HL-60 (cell line): ENCODE measurements at places on chromosomes 3 and 15.

DNA sequence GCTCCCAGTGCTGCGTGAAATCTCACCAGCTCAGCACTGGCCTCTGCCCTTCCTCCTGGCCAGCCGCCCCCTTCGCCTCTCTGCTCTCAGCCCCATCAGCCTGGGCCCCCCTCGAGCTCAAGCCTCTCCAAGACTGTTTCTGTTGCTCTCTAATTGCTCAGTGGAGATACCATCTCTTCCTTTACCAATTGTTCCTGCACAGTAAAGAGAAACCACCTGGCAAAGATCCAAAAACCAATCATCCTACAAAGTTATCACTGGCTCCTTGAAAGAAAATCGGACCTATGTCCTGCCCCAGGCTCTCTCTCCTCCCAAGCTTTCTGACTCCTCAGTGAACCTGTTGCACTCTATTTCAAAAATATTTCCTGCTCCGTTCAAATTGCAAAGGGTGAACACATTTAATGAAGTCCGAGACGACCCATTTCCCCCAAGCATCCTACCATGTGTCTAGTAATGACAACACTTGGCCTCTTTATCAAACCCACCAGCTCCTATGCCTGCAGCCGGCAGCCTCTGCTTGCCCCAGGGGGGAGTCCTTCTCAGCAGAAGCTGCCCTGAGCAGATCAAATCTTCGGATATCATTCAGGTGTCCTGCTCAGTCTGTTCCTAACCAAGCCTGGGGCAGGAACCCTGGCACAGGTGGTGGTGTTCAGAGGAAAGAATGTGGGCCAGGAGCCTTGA is 53.7 kb upstream of the FAM174B start:
- DNase-seq, result no peak

- no peak for DNase-seq
These were observed 8.4 kb upstream of the NMB start for GRCh38 chr15:84666373-84666772.

DNA sequence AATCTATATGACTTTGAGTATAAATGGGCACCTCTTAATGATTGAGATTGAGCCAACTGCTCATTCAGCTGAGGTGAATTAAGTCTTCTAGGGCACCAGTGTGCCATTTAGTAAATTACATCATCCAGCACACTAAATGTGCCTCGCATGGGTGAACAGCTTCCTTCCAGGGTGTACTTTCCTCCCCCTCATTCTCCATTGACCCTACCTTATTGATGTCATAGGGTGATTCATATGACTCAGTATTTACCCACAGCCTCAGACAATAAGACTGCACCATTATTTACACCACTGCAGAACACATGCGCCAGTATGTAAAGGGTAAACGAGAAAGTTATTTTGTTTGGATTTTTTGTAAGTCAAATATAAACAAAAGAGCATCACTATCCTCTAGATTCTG is 185.2 kb upstream of the ARL6 start:
- DNase-seq, result no peak

- no peak for DNase-seq
These were observed 51.5 kb upstream of the CFAP20DC start for GRCh38 chr3:59101231-59101736.

GRCh38 chr3:96803870-96804269 is 10.5 kb upstream of the EPHA6 start:
- no peak for DNase-seq

DNA sequence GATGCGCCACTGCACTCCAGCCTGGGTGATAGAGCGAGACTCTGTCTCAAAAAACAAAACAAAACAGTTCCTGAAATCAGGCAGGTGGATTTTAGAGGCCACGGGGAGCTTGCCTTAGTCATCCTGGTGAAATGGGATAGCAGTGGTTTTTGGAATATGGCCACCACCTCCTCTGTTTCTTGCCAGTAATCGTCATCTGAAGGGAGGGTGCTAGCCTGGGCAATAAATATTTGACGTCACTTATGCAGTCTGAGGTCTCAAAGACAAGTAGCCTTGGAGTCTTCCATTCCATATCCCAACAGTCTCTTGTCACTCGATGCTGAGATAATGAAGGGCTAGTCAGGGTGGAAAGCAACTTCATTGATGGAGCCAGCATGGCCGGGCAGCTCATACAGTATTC is 55.2 kb downstream of the KCNAB1 start:
- DNase-seq, result no peak

DNA sequence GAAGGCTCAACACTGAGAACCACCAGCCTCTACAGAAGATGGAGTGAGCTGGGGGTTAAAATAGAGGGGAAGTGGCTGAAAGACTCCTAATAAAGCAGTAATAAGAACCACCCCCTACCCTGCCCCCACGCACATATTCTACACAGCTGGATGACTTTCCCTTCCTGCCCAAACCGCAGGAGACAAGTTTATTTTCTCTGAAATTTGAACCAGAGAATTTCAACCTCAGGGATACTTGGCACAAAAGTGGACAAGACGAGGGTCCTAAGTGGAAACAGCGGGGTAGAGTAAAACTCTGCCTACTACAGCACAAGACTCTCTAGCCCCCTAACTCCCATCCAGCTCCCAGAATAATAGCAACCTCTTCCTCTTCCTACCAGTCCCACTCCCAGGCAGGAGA is 28.4 kb downstream of the USF3 start:
- no peak for DNase-seq

GRCh38 chr3:133492159-133492741 is 81.2 kb upstream of the CDV3 start:
- DNase-seq, result no peak

- DNase-seq, result no peak
These were observed 35.8 kb downstream of the LRIG1 start for GRCh38 chr3:66465034-66465433.

- DNase-seq, result no peak
These were observed 936.1 kb downstream of the TUSC7 start for GRCh38 chr3:117645561-117646242.

DNA sequence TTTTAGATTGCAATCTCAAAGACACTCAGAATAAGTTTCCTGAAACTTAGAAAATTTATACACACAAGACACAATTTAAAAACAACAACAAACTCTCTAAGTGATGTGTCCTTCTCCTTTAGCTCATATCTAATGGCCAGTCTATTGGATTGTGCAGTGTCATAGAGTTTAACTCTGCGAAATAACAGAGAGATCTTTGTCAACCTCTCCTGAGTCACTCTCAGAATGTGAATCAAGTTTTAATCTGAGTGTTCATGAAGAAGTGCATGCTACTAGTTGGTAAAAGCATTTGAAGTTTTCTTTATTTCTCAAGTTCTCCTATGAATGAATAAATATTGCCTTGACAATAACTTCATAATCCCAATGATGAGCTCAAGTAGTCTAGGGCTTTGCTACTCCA is 284.5 kb upstream of the DNAJC19 start:
- DNase-seq, result no peak

DNA sequence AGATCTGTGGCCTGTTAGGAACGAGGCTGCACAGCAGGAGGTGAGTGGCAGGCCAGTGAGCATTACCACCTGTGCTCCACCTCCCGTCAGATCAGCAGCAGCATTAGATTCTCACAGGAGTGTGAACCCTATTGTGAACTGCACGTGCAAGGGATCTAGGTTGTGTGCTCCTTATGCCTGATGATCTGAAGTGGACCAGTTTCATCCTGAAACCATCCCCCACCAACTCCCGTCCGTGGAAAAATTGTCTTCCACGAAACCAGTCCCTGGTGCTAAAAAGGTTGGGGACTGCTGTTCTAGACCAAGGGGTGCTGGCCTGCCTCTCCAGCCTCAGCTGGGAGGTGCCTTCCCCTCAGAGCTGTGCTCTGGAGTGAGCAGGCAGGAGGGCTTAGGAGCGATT is 61.4 kb downstream of the RPLP1 start:
- no peak for DNase-seq

GRCh38 chr3:178777718-178778411 is 241.6 kb downstream of the KCNMB2 start:
- DNase-seq, result no peak

DNA sequence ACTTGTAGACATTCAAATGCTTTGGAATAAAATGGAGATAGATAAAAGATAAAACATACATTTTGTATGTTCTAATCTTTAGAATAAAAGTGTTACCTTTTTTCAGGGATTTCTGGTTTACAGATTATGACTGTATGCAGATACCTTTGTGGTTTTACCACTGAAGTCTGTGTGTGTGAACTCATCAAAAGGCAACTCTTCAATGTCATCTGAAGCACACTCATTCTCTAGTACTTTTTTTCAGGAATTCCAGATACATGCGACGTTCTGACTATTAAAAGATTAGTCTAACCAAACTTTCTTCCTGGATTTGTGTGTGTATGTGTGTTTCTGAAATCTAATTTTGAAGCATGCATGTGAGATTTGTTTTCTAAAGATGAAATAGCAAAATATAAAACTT is 188.6 kb downstream of the NLGN1 start:
- DNase-seq, result no peak

DNA sequence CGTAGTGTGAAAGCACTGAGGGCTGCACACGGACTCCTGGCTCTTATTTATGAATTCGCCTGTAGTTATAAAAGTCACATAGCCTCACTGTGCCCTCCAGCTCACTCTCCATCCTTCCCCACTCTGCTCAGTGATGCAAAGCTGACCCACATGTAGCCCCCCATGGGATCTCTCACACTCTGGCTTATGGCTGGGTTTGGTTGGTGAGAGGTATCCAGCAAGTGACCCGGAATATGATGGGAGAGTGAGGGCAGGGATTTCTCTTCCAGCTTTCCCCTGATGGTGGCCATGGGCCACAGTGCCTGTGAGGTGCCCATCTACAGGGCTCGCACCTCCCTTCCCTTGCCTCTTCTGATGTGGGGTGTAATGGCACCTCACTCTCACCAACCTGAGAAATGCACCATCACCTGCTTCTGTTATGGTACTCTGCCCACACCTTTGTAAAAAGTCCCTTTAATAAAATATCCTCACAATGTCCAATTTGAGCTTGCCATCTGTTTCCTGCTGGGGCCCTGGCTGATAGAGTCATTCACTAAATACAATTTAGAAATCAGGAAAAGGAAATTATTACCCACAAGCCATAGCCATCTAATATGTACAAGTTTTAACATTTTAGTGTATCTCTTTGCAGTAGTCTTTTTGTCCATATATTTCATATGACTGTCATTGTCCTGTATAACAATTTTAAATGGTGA is 93.6 kb downstream of the SCN11A start:
- no peak for DNase-seq

DNA sequence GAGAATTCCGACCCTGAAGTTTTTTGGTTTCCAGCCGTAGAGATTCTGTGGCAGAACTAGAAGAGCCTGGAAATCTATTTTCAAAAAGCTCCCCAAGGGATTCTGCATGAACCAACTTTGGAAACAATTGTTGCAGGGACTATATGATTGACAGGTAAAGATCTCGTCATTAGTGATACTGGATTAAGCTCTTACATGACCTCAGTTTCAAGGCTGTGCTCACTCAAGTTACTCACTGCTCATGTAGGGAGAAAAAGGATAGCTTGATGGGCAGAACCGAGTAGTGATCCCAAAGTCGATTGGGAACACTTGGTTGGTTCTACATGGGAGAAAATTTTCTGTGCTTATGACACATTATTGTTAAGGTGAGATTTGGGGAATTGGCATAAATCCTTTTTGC is 142.3 kb upstream of the RASGRP1 start:
- no peak for DNase-seq
